Testis (tissue), 5 donors: ENCODE measurements at places on chromosomes 1 and 21. TPM values are rescaled to one million over a fixed set of nuclear protein-coding genes. Genes with fewer than 3 reads are reported as not detected.

Gene KRTAP6-1
- not detected for total RNA-seq

Gene OR2M4
- 0.19 TPM for total RNA-seq

Gene TDRD5
- total RNA-seq: 30.5 TPM

Gene SLC45A1
- 8.5 TPM for total RNA-seq

Gene TTC3
- total RNA-seq: 154 TPM

Gene RIPPLY3
- total RNA-seq: 0.47 TPM

Gene C21orf91
- total RNA-seq: 44.4 TPM

Gene RBP7
- total RNA-seq: 6.5 TPM

- no peaks in the 10 kb centered on the region for H3K36me3 ChIP-seq
- peak overlapping the region; percentile 93 for H3K27ac ChIP-seq
- H3K27me3 ChIP-seq: no peaks in the 10 kb centered on the region
- peaks cover 69% of the 10 kb centered on the region for H3K4me1 ChIP-seq
- no peak for DNase-seq
- peak overlapping the region; percentile 60 for H3K4me3 ChIP-seq
These were observed 76.3 kb downstream of the MORN1 start for GRCh38 chr1:2314803-2315673.

DNA sequence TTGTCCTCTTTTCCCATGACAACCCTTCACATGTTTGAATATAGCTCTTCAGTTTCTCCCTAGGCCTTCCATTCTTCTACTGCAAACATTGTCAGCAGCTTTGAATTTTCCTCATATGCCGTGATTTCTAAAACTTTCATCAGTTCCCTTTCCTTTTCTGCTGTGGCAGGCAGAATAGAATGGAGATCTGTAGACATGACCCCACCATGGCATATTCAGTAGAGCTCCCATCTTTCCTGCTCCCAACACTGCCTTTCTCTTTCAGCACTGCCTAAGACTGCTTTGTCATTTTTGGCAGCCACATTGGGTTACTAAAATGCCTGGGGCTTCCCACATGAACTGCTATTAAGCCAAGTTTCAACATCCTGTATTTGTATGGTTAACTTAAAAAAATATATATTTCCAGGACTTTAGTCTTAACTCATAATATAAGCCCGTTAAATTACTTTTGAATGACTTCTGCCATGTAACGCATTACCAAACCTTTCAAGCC, 60.9 kb downstream of the TBX19 start:
- DNase-seq: no peak
- H3K27me3 ChIP-seq: no peaks in the 10 kb centered on the region
- peaks cover 8% of the 10 kb centered on the region for H3K4me1 ChIP-seq
- no peak overlapping the region for H3K4me3 ChIP-seq

GRCh38 chr1:98763488-98764150, 102.1 kb downstream of the SNX7 start:
- no peak overlapping the region for H3K4me3 ChIP-seq
- no peaks in the 10 kb centered on the region for H3K27me3 ChIP-seq
- H3K36me3 ChIP-seq: no peaks in the 10 kb centered on the region
- H3K27ac ChIP-seq: no peak overlapping the region
- peaks cover 3% of the 10 kb centered on the region for H3K4me1 ChIP-seq

- H3K27me3 ChIP-seq: no peaks in the 10 kb centered on the region
- H3K27ac ChIP-seq: no peak overlapping the region
- DNase-seq: no peak
- no peaks in the 10 kb centered on the region for H3K36me3 ChIP-seq
- H3K4me3 ChIP-seq: no peak overlapping the region
These were observed 124.7 kb upstream of the ZBTB40 start for GRCh38 chr1:22326931-22327330.

DNA sequence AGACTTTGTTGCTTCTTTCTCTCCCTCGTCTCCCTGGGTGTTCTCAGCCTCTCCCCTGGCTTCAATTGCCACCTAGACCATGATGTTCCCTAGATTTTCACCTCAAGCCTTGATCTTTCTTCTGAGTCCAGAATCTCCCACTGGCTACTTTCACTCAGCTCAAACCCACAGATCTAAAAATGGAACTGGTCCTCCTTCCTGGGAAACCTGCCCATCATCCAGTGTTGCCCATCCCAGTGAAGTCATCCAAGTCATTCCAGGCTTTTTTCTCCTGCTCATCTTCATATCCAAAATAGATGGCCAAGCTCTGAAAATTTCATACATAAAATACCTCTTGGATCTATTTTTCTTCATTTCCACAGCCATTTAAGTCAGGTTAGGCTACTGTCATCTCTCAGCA, 347.4 kb downstream of the KCNH1 start:
- H3K27ac ChIP-seq: no peak overlapping the region
- no peak for DNase-seq
- no peaks in the 10 kb centered on the region for H3K36me3 ChIP-seq
- no peak overlapping the region for H3K4me3 ChIP-seq
- H3K27me3 ChIP-seq: no peaks in the 10 kb centered on the region

- DNase-seq: peak; percentile 84
- peak within 1 kb of the TSS; percentile 74 for H3K4me3 ChIP-seq
- H3K4me1 ChIP-seq: no peaks in the 10 kb centered on the region
These were observed at the start of gene PHLDA3 for GRCh38 chr1:201468844-201469644. Gene PHLDA3, minus strand, starts transcription at chr1:201469188. Its CDS starts 402 bp downstream, at chr1:201468786.

DNA sequence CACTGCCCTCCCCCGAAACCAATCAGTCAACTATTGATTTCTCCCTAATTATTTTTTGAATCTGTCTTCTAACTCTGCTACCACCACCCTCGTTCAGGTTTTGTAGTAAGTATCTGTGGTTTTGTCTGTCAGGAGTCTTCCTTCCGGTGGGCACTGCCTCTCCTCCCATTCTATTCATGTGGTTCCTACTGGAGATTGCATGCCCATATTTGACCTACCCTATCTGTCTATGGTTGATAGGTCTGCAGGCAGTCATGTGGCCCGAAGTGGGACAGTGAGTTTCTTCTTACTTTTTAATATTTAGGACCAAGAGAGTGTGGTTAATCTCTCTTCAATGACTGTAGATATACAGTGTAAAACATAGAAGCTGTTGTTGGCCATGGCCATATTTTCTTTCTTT, 17.8 kb upstream of the MAST2 start:
- H3K27me3 ChIP-seq: no peaks in the 10 kb centered on the region
- H3K36me3 ChIP-seq: no peaks in the 10 kb centered on the region
- no peak overlapping the region for H3K4me3 ChIP-seq

DNA sequence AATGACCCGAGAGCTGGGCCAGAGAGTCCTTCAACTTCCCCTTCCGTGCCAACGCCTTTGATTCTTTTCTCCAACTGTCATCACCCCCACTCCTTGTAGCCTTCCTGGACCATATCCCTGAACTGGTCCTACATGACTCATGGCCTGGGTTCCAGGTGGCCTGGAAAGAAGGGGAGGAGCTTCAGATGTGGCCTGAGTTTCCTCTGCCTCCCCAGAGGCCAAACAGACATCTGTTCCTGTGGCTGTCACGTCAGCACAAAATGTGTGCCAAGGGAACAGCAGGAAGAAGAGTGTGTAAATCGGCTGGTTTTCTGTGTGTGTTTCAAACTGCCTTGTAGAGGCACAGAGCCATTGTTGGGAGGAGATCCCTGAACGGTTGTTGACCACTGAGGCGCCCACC, 24.9 kb upstream of the KIRREL1 start:
- H3K4me3 ChIP-seq: no peak overlapping the region
- no peaks in the 10 kb centered on the region for H3K27me3 ChIP-seq
- H3K4me1 ChIP-seq: no peaks in the 10 kb centered on the region
- DNase-seq: no peak

DNA sequence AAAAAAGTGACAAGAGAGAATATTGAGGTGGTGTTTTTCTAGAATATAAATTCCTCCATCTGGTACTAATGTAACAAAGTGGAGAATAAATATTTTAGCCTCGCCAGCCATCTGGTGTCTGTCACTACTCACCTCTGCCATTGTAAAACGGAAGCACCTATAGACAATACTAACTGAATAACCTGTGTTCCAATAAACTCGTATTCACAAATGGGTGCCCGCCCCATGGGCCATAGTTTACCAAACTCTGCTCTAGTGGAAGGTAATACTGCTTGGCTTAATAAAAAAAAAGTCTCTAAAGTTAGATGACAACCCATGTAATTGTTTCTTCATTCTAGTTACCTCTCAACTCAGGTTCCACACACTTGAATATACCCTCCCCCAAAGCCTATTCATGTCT, 8.1 kb downstream of the MIS18A start:
- no peak for DNase-seq
- H3K4me3 ChIP-seq: no peak overlapping the region
- H3K27ac ChIP-seq: no peak overlapping the region
- H3K27me3 ChIP-seq: no peaks in the 10 kb centered on the region
- H3K4me1 ChIP-seq: no peaks in the 10 kb centered on the region

DNA sequence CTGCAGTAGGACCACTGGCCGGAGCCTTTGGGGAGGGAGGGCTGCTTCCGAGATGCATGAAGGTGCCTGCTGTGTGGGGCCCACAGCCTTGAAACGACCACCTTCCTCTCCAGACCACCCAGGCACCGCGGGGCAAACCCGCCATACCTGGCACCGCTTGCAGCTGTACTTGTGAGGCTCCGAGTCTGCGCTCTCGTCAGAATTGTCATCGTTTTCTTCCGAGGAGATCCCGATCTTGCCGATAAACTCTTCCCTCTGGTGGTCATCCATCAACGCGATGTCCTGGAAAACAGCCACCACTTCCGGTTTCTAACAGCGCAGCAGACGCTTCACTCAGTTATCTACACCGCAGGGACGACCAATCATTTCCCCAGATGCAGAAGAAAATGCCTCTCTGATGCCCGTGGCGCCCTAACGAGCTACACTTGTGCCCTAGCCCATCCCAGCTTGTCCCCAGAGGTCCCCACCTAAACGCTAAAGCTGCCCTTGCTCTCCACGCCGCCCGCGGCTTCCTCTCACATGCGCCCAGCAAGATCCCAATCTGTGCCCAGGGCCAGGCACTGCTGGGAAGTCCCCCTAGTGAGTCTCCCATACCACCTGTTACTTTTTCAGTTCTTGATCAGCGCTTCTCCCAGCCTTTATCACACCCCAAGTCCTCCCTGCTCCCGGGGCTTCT, 55.0 kb upstream of the RIPK4 start:
- DNase-seq: no peak
- H3K27ac ChIP-seq: no peak overlapping the region
- no peaks in the 10 kb centered on the region for H3K27me3 ChIP-seq
- no peaks in the 10 kb centered on the region for H3K4me1 ChIP-seq

DNA sequence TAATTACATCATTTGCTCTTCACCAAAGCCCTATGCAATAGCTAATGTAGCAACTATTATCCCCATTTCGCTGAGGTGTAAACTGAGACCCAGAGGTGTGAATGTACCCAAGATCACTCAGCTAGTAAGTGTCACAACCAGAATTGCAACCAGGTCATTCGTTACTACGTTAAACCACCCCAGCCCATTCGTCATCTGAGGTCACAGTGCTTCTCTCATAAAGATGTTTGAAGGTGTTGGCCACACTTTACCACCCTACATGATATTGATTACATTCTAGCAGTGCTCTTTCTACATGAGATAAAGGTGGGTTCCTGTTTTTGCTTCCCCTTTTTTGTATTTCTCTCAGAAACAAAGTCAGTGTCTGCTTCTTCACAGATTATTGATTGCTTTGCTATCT, 195.3 kb downstream of the ZBTB18 start:
- no peaks in the 10 kb centered on the region for H3K27me3 ChIP-seq
- DNase-seq: no peak
- no peaks in the 10 kb centered on the region for H3K4me1 ChIP-seq
- H3K4me3 ChIP-seq: no peak overlapping the region
- no peaks in the 10 kb centered on the region for H3K36me3 ChIP-seq

DNA sequence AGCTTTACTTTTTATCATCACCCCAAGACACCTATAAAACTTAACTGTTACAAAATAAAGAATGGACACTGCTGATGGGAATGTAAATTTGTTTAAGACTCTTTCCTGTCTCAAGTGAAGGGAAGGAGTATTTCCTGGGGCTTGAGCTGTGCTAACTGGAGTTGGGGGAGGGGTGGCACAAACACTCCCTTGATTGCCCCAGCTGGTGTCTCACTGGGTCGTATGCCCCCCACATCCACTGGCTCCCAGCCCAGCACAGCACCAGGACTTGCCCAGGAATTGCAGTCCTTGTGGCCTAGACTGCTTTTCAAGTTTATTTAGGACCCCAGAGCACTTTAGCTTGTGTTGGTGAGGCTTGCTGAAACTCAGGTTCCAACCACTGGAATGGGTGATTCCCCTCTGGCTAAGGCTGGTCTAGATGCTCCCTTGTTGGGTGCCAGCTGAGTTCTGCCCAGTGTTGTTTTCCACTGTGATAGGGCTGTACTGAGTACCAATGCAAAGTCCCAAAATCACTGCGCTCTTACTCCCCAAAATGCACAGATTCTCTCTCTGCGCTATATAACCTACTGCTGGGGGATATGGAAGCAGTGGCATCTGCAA, 49.1 kb upstream of the DR1 start:
- no peak overlapping the region for H3K4me3 ChIP-seq
- H3K36me3 ChIP-seq: no peaks in the 10 kb centered on the region
- H3K27me3 ChIP-seq: no peaks in the 10 kb centered on the region
- H3K4me1 ChIP-seq: no peaks in the 10 kb centered on the region
- no peak overlapping the region for H3K27ac ChIP-seq
- DNase-seq: no peak

GRCh38 chr1:117599286-117600221, 6.3 kb upstream of the TENT5C start:
- no peaks in the 10 kb centered on the region for H3K36me3 ChIP-seq
- H3K4me3 ChIP-seq: no peak overlapping the region
- DNase-seq: no peak
- H3K27me3 ChIP-seq: no peaks in the 10 kb centered on the region
- H3K27ac ChIP-seq: no peak overlapping the region

DNA sequence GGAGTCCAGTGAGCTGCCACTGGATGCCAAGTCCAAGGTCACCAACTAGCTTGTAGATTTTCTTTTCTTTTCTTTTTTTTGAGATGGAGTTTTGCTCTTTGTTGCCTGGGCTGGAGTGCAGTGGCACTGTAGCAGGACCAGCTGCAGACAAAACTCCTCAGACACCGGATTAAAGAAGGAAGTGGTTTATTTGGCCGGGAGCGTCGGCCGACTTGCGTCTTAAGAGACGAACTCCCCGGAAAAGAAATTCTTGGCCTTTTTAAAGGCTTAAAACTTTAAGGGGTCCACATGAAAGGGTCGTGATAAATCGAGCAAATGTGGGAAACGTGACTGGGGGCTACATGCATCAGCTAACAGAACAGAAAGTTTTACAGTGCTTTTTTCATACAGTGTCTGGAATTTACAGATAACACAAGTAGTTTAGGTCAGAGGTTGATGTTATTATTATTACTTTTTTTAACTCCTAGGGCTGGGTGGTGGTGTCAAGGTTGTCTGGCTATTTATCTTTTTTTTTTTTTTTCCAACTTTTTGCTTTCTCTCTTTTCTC, 36.4 kb upstream of the CFAP126 start:
- DNase-seq: no peak
- H3K36me3 ChIP-seq: no peaks in the 10 kb centered on the region
- no peaks in the 10 kb centered on the region for H3K27me3 ChIP-seq

DNA sequence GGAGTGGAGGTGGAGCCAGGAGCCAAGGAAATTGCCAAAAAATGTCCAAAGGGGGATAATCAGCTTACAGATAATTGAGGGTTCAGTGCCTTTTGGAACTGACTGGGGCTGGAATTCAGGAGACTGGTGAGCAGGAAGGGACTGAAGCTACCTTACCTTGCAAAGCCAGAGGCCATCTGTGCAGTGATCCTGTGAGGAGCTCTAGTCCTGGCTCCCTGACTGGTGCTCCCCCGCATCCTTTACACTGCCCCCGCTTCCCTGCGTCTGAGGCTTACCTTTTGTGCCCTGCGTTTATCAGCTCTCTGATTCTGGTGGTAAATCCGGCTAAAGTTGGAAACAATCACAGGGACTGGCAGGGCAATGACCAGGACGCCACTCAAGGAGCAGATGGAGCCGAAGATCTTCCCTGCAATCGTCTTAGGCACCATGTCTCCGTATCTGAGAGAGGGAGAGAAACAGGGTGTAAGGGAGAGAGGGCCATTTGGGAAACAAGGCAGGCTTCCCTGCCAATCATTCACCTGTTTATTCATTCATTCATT, 31.0 kb downstream of the DDX20 start:
- no peak overlapping the region for H3K4me3 ChIP-seq
- peak; percentile 21 for DNase-seq
- peaks cover 7% of the 10 kb centered on the region for H3K4me1 ChIP-seq
- H3K27me3 ChIP-seq: no peaks in the 10 kb centered on the region
- no peaks in the 10 kb centered on the region for H3K36me3 ChIP-seq
